ENCODE measurements at places on chromosomes 5 and 9.

DNA sequence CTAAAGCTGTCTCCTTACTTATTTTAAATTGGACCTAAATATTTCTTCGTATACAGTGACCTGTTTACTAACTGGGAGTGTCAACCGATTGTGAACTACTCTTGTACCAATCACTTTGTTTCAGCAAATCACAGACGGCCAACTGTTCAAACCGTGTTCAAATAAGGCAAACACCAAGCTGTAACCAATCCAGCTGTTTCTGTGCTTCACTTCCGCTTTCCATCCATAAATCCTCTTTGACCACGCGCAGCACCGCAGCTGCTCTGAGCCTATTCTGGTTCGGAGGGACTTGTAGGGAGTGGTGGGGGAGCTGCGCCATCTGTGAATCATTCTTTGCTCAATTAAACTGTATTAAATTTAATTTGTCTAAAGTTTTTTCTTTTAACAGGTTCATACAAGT, 4.8 kb upstream of the FAM240B start:
- DNase-seq = no peak

- no peak for DNase-seq
These were observed 1737.9 kb upstream of the C9orf72 start for GRCh38 chr9:29311221-29311620.

DNA sequence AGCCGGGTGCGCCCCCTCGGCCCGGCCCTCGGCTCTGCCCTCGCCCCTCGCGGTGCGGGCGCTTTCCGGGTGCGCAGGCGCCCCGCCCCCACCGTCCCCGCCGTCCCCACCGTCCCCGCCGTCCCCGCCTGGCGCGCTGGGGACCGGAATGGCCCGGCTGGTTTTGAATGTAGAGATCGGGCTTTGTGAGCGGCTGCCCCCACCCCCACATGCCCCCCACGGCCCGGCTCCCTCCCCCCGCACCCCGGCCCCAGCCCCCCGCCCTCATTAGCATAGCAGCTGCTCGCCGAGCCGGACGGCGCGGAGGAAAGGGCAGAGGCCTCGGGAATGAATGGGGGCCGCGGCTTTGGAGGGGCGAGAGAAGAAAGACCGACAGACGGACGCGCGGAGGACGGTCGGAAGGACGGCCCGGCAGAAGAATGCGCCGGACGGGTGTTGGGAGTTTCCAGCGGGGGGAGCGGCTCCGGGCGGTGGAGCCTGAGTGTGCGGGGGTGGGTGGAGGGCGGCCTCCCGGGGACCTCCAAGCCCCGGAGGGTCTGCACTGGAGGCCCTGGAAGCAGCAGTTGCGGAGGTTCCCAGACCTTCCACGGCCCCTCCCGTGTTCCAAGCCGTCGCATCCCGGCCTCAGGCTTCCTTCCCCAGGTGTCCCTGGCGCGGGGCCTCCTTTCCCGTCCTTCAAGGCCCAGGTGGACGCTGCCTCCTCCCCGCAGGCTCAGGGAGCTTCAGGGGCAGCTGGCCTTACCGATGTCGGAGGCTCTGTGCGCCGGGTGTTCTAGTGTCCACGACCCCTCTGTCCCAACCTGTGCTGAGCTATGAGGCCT, 6.0 kb downstream of the NRARP start:
- no peak for DNase-seq

DNA sequence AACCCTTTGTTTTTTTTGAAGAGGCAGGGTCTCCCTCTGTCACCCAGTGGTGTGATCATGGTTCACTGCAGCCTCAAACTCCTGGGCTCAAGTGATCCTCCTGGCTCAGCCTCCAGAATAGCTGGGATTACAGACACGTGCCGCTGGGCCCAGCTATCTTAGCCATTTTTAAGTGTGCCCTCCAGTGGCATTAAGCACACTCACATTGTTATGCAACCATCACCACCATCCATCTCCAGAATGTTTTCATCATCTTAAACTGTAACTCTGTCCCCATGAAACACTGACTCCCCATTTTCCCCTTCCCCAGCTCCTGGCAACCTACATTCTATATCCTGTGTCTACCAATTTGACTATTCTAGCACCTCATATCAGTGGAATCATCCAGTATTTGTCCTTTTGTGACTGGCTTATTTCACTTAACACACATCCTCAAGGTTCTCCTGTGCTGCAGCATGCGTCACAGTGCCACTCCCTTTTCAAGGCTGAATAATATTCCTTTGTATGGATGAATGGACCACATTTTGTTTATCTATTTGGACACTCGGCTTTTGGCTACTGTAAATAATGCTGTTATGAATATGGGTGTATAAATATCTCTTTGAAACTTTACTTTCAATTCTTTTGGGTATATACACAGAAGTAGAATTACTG, 12.5 kb upstream of the RAPGEF1 start:
- no peak for DNase-seq

DNA sequence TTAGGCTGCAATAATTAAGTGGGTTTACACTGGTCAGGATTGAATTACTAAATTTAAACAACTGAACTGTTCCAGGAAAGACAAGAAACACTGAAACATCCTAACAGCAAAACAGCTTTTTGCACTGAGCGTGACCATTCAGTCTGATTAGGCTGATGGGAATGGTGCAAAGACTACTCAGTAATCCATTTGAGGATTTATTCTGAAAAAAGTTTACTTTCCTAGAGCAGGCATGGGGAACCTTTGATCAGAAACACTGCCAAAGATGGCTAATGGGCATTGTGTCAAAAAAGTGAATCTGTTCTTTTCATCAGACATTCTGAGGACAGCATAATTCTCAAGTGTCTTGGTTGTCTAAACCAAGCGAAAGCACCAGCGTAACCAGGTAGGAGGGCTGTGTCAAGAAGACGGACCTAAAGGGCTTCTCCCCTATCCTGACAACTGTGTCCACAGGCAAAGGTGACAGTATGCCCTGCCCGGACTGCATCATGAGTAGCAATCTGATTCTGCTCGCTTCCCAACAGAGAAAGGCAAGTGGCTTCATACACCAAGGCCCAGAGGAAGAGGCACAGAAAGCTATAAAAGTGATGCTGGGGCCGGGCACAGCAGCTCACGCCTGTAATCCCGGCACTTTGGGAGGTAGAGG, 33.3 kb downstream of the FBXW2 start:
- DNase-seq = no peak

- no peak for DNase-seq
These were observed 214.2 kb upstream of the ZNF462 start for GRCh38 chr9:106648799-106649198.

DNA sequence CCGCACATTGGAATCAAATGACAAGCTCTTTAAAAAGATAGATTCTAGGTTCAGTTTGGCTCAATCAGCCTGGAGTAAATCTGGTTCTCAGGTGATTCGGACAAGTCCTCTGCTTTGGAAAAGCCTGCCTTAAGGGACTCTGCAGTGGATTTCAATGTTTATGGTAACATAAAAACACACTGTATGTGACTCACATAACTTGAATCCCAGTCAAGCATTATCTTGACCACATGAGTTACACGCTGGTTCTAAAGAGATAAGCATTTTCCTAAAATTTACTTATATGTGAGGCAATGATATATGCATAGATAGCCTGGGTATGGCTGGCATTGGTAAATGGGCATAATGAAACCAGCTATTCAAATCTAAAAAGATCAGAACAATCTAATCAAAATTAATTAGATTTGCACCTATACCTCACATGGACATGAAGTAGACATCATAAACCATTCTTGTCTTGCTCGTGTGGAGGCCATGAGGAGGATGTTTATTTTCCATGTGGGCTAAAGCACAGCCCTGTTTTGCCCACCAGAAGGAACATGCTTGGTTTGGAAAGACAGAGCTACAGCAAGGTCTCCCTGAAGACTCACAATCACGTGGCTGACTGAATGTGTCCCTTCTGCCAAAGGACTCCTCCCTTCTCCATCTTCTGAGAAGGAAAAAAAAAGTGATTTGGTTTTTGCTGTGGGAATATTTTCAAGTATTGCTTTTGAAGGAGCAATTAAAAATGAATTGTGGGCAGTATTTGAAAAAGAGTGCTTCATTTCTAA, 351.7 kb downstream of the DIRAS2 start:
- no peak for DNase-seq

- no peak for DNase-seq
These were observed 70.2 kb upstream of the IL6ST start for GRCh38 chr5:56064984-56065383.

DNA sequence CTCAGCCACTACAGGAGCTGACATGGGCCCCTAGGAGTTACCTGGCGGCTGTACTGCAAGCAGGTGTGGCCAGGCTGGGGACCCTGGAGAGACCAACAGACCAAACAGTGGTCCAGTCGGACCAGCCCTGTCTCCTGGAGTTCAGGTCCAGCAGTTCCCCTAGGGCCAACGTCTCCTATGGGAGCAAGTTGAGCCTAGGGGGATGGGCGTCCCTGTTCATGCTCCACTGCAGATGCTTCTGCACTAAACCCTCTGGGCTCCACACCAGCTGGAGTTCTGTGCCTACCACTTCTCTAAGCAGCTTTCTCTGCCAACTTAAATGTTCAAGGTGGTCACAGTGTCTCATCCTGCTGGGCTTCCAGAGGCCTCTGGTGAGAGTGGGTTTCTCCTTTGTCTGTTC, 20.6 kb upstream of the OMD start:
- no peak for DNase-seq

DNA sequence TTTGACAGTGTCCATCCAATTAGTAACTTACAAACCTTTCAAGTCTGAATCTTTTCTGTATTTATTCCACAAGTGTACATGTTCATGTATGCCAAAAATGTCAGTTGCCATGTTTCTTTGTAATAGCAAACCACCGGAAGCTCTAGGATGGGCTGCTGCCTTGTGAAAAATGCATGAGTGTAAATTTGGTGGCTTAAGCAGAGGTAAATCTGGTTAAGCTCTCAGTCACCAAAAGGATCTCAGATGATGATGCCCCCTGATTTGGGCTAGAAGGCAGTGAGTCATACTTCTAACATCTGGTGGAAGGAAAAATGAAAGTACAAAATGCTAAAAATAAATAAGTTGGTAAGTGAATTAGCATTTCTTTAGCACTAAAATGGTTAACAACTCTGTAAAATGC, 567.5 kb downstream of the ELAVL2 start:
- no peak for DNase-seq

GRCh38 chr9:109331353-109331752, 10.5 kb upstream of the EPB41L4B start:
- no peak for DNase-seq

- no peak for DNase-seq
These were observed 1034.4 kb downstream of the CDH9 start for GRCh38 chr5:26003966-26004365.

GRCh38 chr9:130682421-130683121, 11.0 kb upstream of the EXOSC2 start:
- DNase-seq = peak; percentile 43

- no peak for DNase-seq
These were observed 264.6 kb downstream of the ICE1 start for GRCh38 chr5:5687113-5687512.

DNA sequence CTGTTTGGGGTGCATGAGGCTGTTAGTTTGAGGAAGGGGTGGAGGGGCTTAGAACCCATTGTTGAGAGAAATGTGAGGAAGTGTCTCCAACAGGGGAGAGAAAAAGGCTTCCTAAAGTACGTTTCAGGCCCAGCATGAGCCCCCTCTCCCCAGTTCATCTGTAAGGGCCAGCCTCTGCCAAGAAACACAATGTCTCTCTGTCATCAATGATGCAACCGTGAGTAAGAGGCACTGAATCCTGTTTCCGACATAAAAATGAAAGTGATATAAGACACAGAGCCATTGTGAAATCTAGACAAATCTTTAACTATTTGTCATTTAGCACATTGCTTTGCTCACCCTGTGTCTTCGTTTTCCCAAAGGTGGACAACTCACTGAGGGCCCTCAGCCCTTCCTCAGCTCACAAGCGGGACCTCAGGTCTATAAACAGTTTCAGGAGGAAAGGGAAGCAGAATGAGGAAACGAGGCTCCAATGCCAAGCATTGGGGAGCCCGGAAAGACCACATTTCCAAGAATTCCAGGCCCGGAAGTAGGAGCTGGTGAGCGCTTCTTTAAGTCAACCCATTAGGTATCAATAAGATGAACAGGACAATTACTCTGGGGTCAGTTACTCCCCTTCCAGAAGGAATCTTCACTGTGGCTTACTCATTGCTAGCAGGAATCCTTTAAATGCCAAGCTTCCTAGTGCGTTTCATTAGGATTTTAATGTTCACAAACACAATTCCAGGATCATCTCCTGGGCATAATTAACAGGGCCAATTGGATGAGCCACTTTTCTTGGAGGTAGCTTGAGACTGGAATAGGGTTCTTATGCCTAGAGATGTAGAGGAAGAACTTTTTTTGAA, 59.0 kb upstream of the KLF4 start:
- no peak for DNase-seq

- DNase-seq = no peak
These were observed 521.5 kb upstream of the WWC1 start for GRCh38 chr5:167769846-167770413.

GRCh38 chr9:130213911-130214761, 41.9 kb downstream of the NCS1 start:
- DNase-seq = no peak

Data from stimulated activated CD4-positive, alpha-beta T cell treated with anti-CD3 and anti-CD28 coated beads, Interleukin-1b, Interleukin-23, amount 100 ng/mL, for 48 hours (primary cell).